ENCODE measurements at places on chromosomes 1 and 21. TPM values are rescaled to one million over a fixed set of nuclear protein-coding genes. Genes with fewer than 3 reads are reported as not detected.
A peak's percentile ranks its signal among the peaks of the same experiment; 100 is the strongest.

DUSP10 gene
- 29.4 TPM for total RNA-seq

OR6Y1 gene
- total RNA-seq = not detected

RNF11 gene
- total RNA-seq = 61.8 TPM

KRTAP21-2 gene
- not detected for total RNA-seq

LINGO4 gene
- total RNA-seq = not detected

SYTL1 gene
- 37.2 TPM for total RNA-seq

RGS13 gene
- not detected for total RNA-seq

CGN gene
- total RNA-seq = 52.8 TPM

LIN28A gene
- 26.2 TPM for total RNA-seq

DNA sequence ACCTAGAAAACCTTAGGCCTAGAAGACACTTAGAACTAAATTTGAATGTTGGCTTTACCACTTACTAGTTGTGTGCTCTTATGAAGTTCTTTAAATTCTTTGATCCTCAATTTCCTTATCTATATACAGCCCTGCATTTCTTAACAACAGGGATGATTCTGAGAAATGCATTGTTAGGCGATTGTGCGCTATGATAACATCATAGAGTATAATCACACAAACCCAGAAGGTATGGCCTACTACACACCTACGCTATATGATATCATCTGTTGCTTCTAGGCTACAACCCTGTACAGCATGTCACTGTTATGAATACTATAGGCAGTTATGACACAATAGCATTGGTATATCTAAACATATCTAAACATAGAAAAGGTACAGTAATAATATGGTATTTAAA lies 137.4 kb downstream of the CHD1L start:
- H3K27ac ChIP-seq = no peak overlapping the region
- H3K36me3 ChIP-seq = no peaks in the 10 kb centered on the region
- peaks cover 6% of the 10 kb centered on the region for H3K27me3 ChIP-seq
- peaks cover 4% of the 10 kb centered on the region for H3K4me1 ChIP-seq

GRCh38 chr1:43706598-43707189 lies 642 bp upstream of the ST3GAL3 start:
- peak overlapping the region; percentile 43 for H3K27ac ChIP-seq
- DNase-seq = no peak
- peaks cover 10% of the 10 kb centered on the region for H3K4me1 ChIP-seq
- peak overlapping the region; percentile 88 for H3K4me3 ChIP-seq

GRCh38 chr1:229989591-229990248 lies 77.3 kb upstream of the GALNT2 start:
- no peak for DNase-seq
- no peaks in the 10 kb centered on the region for H3K36me3 ChIP-seq
- peaks cover 7% of the 10 kb centered on the region for H3K4me1 ChIP-seq
- no peak overlapping the region for H3K27ac ChIP-seq
- H3K27me3 ChIP-seq = peaks cover 31% of the 10 kb centered on the region
- no peak overlapping the region for H3K4me3 ChIP-seq

DNA sequence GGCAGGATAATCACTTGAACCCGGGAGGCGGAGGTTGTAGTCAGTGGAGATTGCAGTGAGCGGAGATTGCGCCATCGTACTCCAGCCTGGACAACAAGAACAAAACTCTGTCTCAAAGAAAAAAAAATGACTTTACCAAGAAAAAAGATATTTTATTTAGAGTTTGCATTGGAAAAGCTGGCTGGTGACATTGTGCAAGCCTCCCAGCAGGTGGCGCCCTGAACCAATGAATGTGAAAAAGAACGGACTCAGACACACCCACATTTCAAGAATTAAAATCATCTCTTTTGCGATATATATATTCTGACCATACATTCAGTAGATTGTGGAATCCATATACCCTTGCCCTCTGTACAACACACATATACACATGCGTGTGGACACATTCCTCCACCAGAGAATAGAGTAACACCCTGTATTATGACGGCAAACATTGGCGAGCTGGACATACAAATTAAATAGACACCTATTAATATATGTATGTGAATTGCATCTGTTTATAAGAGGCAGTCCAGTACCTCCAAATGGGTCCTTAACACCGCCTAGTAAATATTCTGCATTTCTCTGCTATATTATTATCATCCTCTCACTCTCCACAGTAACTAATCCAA lies 39.0 kb upstream of the CADM3 start:
- no peak overlapping the region for H3K4me3 ChIP-seq
- DNase-seq = peak; percentile 70
- H3K27ac ChIP-seq = no peak overlapping the region
- no peaks in the 10 kb centered on the region for H3K4me1 ChIP-seq

DNA sequence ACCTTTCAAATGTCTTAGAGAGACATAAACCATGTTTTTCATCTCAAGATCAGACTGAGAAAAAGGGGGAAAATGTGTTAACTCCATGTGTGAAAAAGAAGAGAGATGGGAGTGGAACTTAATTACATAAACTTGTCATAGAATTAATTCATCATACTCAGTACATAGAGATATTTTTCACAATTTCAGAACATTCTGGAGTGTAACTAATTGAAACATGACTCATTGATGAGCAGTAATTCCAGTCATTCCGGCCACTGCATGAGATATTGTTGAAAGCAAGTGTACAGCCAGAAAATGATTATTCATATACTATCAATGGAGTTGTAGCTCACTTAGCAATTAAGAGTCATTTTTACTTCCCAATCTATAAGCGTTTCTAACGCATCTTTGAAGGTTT lies 739.3 kb downstream of the LTN1 start:
- H3K36me3 ChIP-seq = peaks cover 3% of the 10 kb centered on the region
- H3K4me1 ChIP-seq = peaks cover 29% of the 10 kb centered on the region
- peak overlapping the region; percentile 18 for H3K27ac ChIP-seq
- H3K27me3 ChIP-seq = no peaks in the 10 kb centered on the region

DNA sequence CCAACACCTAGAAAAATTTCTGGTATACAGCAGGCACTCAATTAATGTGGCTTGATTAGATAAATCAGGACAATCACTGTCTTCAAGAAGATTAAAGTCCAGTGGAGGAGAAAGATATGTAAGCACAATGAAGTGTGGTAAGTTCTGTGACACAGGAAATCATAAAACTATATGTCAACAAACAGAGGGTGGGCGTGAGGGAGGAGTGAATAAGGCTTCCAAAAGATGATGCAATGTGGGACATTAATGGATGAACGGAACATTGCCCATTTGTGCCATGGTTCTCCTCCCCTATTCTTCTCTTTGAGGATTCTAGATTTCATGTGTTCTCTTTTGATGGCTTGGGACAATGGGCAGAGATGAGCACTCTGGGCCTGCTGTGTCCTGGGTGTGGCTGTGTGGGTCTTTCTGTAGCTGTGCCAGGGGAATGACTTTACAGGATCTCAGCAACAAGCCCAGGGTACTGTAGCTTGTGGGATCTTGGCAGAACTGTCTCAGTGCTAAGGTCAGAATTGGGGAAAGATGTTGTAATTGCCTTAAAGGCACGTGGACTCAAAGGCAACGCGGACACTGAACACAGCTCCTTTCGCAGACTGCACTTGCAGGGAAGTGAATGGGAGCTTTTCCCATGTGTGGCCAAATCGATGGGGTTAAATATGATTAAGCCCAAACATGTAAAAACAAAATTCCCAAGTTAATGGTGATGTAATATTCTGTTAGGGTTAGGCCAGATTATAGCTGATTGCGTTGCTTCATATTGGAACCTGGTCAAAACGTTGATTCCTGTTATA lies 366.9 kb downstream of the TGFB2 start:
- no peak overlapping the region for H3K4me3 ChIP-seq
- no peak overlapping the region for H3K27ac ChIP-seq
- H3K4me1 ChIP-seq = peaks cover 5% of the 10 kb centered on the region
- DNase-seq = no peak
- H3K27me3 ChIP-seq = no peaks in the 10 kb centered on the region

GRCh38 chr1:183711741-183712361 lies 58.7 kb upstream of the APOBEC4 start:
- H3K4me1 ChIP-seq = peaks cover 19% of the 10 kb centered on the region
- peaks cover 5% of the 10 kb centered on the region for H3K27me3 ChIP-seq
- no peaks in the 10 kb centered on the region for H3K36me3 ChIP-seq
- no peak for DNase-seq
- no peak overlapping the region for H3K4me3 ChIP-seq
- peak overlapping the region; percentile 26 for H3K27ac ChIP-seq

- H3K36me3 ChIP-seq = no peaks in the 10 kb centered on the region
- peaks cover 29% of the 10 kb centered on the region for H3K4me1 ChIP-seq
- no peak for DNase-seq
- no peaks in the 10 kb centered on the region for H3K27me3 ChIP-seq
- H3K4me3 ChIP-seq = no peak overlapping the region
Observed at GRCh38 chr1:232662910-232663309, 33.0 kb upstream of the SIPA1L2 start.

- H3K4me3 ChIP-seq = no peak overlapping the region
- no peaks in the 10 kb centered on the region for H3K36me3 ChIP-seq
- DNase-seq = no peak
Observed at GRCh38 chr1:54695221-54695620, 20.4 kb upstream of the TTC4 start.

DNA sequence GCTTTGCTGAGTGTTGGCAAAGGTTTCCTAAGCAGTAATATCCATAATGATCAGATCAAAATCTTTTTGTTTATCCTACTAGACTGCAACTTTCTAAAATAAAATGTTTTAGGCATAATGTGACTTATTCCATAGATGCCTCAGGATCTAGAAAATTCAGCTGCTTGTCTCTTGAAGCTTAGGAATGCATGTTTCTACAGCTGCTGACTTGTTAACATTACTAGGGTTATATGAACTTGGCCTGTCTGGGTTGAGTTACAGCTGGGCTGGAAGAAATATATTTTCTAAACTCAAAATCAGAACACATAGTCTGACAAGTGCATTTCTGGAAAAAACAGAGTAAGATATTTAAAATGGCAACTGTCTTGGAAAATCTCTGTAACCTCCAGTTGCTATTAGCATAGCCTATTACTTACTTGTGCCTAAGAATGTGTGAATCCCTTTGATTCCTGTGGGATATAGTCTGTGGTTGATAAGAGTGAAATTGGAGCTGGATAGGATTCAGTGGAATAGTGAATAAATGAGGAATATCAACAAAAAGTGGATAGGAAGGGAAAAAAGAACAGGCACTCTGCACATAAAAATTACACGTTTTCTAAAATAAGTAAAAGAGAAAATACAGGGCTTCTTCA lies 61.2 kb downstream of the RGS4 start:
- no peak for DNase-seq
- no peak overlapping the region for H3K27ac ChIP-seq
- no peaks in the 10 kb centered on the region for H3K36me3 ChIP-seq
- no peaks in the 10 kb centered on the region for H3K4me1 ChIP-seq
- H3K27me3 ChIP-seq = peaks cover 2% of the 10 kb centered on the region

DNA sequence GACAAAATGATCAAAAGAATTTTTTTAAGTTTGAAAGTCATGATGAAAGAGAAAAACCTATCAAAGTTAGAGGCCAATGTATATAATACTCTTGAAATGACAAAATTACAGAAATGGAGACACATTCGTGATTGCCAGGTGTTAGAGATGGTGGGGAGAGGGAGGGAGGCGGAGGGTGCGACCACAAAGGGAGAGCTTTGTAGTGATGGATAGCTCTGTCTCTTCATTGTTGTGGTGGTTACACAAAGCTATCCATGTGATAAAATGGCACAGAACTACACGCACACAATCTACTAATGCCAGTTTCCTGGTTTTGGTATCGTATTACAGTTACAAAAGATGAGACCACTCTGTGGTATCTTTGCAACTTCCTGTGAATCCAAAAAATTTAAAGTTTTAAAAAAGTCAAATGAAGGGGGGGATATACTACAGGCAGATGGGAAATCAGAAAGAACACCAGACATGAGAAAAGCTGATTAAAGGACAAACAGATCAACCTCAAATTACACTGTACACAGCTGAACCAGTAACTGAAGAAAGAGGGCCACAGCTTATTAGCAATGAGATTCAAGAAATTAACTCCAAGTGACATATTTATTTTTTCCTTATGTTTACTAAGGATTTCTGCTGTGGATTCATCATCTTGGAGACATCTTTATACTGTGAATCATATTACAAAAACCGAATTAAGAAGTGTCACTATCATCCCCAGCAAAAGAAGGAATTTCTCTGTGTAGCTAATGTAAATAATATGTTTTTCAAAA lies 199.1 kb downstream of the SLC45A1 start:
- peaks cover 8% of the 10 kb centered on the region for H3K36me3 ChIP-seq
- no peak overlapping the region for H3K4me3 ChIP-seq
- H3K4me1 ChIP-seq = peaks cover 36% of the 10 kb centered on the region
- H3K27me3 ChIP-seq = no peaks in the 10 kb centered on the region
- DNase-seq = no peak

DNA sequence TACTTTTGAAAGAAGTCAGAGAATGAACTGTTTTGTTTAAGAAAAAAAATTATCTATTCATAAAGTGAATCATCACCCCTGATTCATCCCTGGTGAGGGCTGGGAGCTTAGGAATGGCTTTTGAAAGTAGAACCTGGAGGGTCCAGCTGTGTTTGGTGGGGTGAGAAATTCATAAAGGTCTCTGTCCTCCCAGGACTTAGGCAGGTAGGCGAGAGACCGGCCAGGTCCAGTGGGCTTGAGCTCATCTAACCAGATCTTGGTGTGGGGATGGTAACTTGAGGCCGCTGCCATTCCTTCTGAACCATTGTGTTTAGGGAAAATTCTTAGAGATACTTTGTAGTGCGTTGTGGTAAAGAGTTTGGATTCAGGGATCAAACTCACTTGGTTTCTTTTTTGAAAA lies 156.8 kb upstream of the TNR start:
- H3K36me3 ChIP-seq = peaks cover 20% of the 10 kb centered on the region
- H3K27ac ChIP-seq = no peak overlapping the region
- no peaks in the 10 kb centered on the region for H3K4me1 ChIP-seq
- no peak for DNase-seq
- H3K4me3 ChIP-seq = no peak overlapping the region

- H3K4me3 ChIP-seq = no peak overlapping the region
- H3K36me3 ChIP-seq = peaks cover 37% of the 10 kb centered on the region
- DNase-seq = no peak
- H3K27me3 ChIP-seq = no peaks in the 10 kb centered on the region
Observed at GRCh38 chr1:166855558-166855957, 16.3 kb downstream of the POGK start.

DNA sequence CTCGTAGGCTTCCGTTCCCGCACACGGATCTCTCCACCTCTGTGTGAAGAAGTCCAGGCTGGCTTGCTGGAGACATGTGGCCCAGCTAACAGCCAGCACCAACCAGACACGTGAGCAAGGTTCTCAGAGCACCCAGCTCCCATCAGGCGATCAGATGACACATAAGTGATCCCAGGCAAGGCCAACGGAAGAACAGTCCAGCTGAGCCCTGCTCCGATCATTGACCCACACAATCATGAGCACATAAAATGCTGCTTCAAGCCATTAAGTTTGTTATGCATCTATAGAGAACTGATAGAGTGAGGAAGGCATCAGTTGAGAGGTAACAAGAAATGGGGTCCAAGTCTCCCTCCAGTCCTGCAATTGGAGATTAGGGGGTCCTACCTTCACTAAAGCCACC lies 15.4 kb downstream of the C1orf198 start:
- no peak overlapping the region for H3K27ac ChIP-seq
- DNase-seq = no peak
- no peaks in the 10 kb centered on the region for H3K27me3 ChIP-seq
- peaks cover 72% of the 10 kb centered on the region for H3K36me3 ChIP-seq

Data from type B pancreatic cell (in vitro differentiated cells).